ENCODE measurements at places on chromosomes 1 and 21.
A peak's percentile ranks its signal among the peaks of the same experiment; 100 is the strongest.

DNA sequence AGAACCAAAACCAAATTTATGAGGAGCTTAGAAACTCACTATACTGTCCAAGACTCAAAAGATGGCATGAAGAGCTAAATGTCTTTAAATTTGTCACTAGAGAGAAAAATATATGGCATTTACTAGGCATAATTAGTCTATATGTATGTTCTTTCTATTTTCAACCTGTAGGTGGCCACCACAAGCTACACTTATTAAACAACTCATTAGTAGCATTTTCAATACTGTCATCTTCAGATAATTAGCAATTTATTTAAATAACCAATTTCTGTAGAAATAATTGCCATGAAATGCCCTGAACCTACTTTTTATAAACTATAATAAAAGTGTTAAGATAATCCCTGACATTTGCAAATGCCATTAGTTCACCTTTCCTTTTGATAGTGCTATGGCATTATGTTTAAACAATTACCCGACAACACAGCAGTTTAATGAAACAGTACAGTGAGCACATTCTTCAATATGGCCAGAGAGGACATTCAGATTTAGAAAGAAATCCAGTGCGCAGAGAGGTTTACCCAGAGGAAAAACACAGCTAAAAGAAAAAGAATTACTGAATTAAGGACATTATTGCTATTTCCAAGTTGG lies 522.5 kb downstream of the PTBP2 start:
- peak; percentile 40 for DNase-seq

GRCh38 chr1:234855851-234856250 lies 245.9 kb upstream of the IRF2BP2 start:
- no peak for DNase-seq

- DNase-seq: peak; percentile 84
Observed at GRCh38 chr1:151372058-151372934, at the start of gene SELENBP1. Gene SELENBP1 (minus strand): TSS chr1:151372705. CDS start chr1:151372641, 64 bp downstream.

DNA sequence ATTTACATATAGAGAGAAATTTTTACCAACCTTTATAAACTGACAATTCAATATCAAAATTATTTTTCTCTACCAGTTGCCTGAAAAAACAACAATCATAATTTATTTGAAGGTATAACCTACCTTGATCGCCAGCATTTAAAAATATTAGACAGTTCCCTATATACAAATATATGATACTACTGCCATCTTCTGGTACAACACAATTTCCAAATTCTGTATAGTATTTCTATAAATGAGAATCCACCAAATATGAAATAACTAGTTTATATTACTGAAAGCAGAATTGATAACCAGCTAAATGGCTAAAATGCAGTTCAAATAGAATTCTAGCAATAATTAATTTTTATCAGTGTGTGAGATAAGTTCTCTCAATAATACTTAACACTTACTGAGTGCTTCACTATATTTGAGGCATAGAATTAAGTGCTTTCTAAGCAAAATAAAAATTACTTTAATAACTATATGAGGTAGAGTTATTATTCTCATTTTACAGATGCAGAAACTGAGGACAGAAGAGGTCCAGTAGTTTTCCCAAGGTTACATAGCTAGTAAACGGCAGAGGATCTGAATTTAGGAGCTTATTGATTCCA lies 75.6 kb downstream of the PIGK start:
- peak; percentile 25 for DNase-seq

DNA sequence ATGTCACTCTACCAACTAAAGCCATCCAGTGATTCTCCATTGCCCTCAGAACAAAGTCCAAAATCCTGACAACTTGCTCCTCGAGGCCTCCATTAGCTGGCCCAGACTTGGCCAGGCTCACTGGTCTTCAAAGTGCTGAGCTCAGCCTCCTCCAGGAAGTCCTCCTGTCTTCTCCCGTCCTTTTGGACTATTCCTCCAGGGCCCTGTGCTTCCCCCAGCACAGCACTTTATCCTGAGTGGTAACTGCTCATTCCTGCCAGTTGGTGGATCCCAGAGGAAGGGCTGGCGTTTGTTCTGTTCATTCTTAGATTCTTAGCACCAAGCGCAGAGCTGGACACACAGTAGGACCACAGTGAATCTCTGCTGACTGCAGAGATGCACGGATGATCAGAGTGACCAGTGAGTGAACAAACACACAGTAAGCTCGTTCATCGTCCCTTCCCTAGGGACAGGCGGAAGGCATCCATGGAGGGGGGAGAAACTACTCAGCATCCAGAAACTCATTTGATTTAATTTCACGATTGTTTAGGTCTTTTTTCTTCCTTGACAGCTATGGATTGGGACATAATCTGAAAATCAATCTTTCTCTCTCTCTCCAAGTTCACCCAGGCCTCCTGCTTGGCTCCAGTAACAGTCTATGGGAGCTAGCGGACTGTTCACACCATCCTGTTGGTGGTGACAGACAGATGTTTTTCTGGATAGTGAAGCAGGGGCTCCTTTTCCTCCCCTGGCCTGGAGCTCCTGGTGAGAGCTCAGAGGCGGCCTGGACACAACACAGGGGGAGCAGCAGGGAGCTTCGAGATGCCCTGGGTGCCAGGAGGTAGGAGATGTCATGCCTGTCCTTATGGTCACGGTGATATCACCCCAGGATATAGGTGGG lies 180.2 kb downstream of the PTPRU start:
- no peak for DNase-seq

DNA sequence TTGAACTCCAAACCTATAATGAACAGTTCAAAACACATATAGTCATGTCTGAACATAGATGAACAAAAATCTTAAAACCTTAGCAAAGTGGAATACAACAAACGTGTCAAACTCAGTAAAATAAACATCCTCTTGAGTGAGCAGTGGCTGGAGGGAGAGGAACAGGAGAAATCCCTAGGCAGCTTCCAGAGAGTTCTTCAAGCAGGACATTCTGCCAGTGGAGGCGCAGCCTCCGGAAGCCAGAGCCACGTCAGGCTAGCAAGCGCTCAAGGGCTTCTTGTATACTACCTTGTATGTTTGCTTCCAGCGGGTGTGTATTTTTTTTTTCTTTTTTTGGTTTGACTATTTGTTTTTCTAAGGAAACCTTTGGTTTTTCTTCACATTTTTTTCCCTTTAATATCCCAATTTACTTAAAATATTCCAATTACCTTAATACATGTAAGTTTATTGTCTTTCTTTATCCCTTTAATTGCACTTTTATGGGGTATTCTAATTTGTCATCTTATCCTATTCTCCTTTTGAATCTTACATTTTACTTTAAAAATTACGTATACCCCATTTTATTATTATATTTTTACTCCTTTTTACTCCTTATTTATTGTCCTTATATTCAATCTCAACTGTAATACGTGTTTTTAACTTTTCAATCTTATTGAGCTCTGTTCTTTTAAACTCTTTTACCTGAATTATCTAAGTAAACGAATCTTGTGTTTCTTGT lies 42.0 kb downstream of the COLGALT2 start:
- peak; percentile 42 for DNase-seq

GRCh38 chr1:115641762-115642167 lies at the start of gene VANGL1:
Gene VANGL1 (plus strand): TSS chr1:115641970. CDS start chr1:115651414, 9,444 bp downstream.
- DNase-seq: peak; percentile 46

- no peak for DNase-seq
Observed at GRCh38 chr1:31371121-31371959, 1.5 kb downstream of the FABP3 start.

DNA sequence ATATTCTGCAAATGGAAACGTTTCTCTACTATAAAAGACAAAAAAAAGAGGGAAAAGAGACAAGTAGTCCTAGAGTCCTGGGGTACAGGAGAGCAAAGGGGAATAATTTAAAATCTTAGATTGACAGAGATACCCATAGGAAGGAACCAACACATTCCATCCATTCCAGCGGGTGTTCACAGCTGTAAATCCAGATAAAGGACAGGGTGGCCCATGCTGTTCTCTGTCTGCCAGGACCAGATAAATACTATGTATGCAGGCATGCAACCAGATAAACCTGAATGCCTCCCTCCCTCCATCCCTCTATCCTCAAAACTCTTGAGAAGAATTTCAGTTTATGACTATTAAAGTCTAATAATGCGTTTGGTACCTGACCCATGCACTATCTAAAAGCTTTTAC lies 131.8 kb downstream of the PTPN14 start:
- DNase-seq: no peak
